Left lung (tissue), 14 donors: ENCODE measurements at places on chromosomes 6 and 20.

DNA sequence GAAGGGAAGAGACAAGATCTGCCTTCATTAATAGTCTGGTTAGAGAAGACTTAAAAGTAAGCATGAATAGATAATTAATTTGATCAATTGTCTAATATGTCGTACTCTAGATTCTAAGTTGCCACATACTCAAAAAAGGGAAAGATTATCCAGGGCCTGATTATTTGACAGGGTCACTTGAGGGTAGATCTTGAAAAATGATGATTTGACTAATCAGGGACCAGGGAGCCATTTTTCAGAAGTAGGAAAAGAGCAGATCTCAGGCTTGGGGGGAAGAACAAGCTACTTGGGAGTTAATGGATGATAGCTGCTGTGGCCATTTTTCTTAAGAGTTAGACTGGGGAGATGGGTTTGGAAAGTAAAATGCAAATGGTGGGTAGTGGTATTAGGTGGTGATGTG, 21.0 kb downstream of the ABCF1 start:
- no peaks in the 10 kb centered on the region for H3K36me3 ChIP-seq
- no peak for DNase-seq
- no peaks in the 10 kb centered on the region for H3K27me3 ChIP-seq
- peaks cover 13% of the 10 kb centered on the region for H3K4me1 ChIP-seq
- H3K27ac ChIP-seq, result no peak overlapping the region

GRCh38 chr6:5746053-5746758, 260.5 kb downstream of the NRN1 start:
- H3K4me1 ChIP-seq, result no peaks in the 10 kb centered on the region
- H3K4me3 ChIP-seq, result no peak overlapping the region
- H3K27ac ChIP-seq, result no peak overlapping the region
- no peak for DNase-seq
- H3K27me3 ChIP-seq, result no peaks in the 10 kb centered on the region
- H3K36me3 ChIP-seq, result no peaks in the 10 kb centered on the region

- H3K27me3 ChIP-seq, result no peaks in the 10 kb centered on the region
- no peak for DNase-seq
- no peak overlapping the region for H3K27ac ChIP-seq
- no peak overlapping the region for H3K4me3 ChIP-seq
- no peaks in the 10 kb centered on the region for H3K4me1 ChIP-seq
- no peaks in the 10 kb centered on the region for H3K36me3 ChIP-seq
These were observed 538.4 kb upstream of the CITED2 start for GRCh38 chr6:139912735-139913400.

DNA sequence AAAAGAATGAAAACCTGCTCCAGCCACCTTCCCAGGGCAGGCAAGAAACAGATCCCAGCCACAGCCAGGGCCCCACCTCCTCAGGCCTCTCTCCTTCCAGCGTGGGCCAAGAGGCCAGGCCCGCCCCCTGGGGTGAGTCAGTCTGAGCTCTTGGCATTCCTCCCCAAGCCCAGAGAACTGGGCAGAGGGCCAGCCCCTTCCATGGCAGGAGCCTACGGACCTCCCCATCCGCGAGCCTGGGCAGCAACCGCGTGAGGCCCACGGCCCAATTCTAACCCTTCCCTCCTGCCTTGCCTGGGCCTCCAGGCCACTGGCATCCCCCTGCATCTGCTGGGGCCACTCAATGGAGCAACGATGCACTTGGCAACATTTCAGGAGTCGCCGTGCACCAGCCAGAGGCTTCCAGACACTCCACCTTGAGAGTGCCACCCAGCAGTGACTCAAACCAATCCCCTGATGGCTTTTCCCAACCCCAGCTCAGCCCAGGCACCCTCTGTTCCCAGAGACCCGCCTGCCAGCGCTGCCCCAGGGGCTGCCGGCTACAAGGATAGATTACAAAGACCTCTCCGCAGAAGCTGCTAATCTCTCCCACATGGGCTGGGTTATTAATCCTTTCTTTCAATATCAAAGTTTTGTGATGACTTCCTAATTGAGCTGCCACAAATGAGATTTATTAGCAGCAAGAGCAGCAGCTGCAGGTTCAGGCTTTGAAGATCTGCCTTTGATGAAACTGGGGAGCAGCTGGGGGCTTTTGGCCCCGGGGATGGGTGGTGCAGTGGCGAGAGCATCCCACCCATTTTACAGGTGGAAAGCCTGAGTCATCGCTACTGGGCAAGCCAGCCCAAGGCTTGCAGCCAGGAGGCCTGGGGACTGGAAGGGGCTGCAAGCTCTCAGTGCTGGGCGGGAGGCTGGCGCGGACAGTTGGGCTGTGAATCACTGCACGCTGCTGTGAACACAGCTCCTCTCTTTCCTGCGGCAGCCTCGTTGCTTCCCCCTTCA, 85.7 kb downstream of the NFATC2 start:
- no peaks in the 10 kb centered on the region for H3K36me3 ChIP-seq
- no peak overlapping the region for H3K4me3 ChIP-seq
- peak; percentile 86 for DNase-seq
- H3K27ac ChIP-seq, result peak overlapping the region; percentile 27
- peaks cover 6% of the 10 kb centered on the region for H3K4me1 ChIP-seq

DNA sequence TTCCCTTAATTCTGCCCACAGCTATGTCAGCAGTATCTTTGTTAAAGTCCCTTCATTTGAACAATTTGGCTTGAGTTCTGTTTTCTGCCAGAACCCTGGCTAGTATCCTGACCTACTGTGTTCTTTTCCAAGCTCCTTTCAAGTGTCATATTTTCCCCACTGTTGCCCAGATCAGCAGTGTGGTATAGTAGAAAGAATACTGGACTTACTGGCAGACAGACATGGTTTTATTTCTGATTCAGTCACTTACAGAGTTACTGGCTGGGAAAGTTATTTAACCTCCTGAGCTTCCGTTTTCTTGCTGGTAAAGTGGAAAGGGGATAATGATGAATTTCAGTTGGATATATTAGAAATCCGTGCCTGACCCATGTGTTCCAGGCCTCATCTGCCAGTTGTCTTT, 39.8 kb upstream of the RAB23 start:
- H3K4me3 ChIP-seq, result no peak overlapping the region
- no peaks in the 10 kb centered on the region for H3K36me3 ChIP-seq
- no peaks in the 10 kb centered on the region for H3K27me3 ChIP-seq
- no peak for DNase-seq
- no peaks in the 10 kb centered on the region for H3K4me1 ChIP-seq

DNA sequence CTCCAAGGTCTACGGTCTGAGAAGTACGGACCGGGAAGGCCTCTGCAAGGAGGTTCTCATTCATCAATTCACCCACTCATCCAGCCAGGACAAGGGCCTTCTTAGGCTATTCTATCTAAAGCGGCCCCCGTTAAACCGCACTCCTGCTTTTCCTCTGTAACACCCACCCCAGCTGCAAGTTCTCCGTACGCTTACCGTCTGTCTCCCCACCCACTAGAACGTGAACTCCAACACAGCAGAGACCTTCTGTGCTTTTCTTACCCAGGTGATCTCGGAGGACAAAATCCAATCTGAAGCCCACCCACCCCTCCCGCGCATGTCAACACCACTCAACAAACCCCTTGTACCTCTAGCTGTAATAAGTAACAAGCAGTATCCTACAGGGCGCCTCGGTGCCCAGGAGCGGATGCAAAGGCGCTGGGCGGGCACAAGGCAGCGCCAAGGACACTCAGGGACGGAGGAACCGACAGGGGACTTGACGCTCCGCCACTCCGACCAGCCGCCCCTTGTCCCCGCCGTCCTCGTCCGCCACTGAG, 351 bp downstream of the AURKA start:
- no peaks in the 10 kb centered on the region for H3K27me3 ChIP-seq
- peaks cover 21% of the 10 kb centered on the region for H3K36me3 ChIP-seq
- H3K27ac ChIP-seq, result peak overlapping the region; percentile 96
- H3K4me3 ChIP-seq, result peak overlapping the region; percentile 87
- no peak for DNase-seq
- H3K4me1 ChIP-seq, result peaks cover 14% of the 10 kb centered on the region

GRCh38 chr6:127119102-127120022, 891 bp downstream of the RSPO3 start:
- H3K36me3 ChIP-seq, result no peaks in the 10 kb centered on the region
- peaks cover 31% of the 10 kb centered on the region for H3K4me1 ChIP-seq
- peak; percentile 36 for DNase-seq
- peak overlapping the region; percentile 4 for H3K27ac ChIP-seq
- peak overlapping the region; percentile 44 for H3K4me3 ChIP-seq

DNA sequence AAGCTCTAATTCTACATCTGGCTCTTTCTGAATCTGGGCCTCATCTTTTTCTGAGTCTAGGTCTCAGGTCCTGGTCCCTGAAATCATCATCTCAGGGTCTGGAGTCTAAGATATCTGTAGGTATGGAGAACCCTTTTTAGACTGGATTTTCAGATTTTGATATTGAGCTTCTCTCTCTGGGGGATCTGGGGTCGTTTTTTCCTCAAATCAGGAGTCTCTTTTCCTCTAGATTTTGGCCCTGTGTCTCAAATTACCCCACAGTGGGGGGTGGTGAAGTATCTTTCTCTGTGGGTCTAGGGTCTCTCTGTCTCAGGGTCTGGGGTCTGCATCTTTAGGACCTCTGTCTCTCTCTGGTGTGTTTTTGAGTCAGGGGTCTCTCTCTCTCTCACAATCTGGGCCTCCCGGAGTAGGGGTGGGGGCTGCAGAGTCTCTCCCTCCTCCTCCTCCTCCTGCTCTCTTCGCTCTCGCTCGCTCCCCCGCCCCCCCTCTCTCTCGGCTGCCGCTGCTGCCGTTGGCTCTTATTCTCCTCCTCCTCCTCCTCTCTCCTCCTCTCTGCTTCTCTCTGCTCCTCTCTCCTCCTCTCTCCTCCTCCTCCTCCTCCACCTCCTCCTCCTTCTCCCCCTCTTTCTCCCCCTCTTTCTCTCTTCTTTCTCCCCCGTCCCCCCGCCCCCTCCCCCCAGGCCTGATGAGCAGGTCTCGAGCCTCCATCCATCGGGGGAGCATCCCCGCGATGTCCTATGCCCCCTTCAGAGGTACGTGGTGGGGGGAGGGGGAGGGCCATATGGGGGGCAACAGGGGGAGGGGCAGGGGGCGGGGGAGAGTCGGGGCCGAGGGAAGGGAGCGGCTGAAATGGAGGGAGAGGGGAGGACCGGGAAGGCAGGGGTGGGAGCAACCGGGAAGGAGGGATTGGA, at the start of gene SYNGAP1:
Gene SYNGAP1 (plus strand): TSS at position 486 of the 911 bp plus-strand sequence. CDS start 200 bp downstream, at position 686.
- H3K36me3 ChIP-seq, result peaks cover 13% of the 10 kb centered on the region
- no peaks in the 10 kb centered on the region for H3K27me3 ChIP-seq
- no peak for DNase-seq
- H3K4me1 ChIP-seq, result peaks cover 17% of the 10 kb centered on the region
- no peak within 1 kb of the TSS for H3K4me3 ChIP-seq

- no peaks in the 10 kb centered on the region for H3K27me3 ChIP-seq
- H3K36me3 ChIP-seq, result no peaks in the 10 kb centered on the region
- DNase-seq, result no peak
- H3K4me1 ChIP-seq, result peaks cover 50% of the 10 kb centered on the region
- peak overlapping the region; percentile 58 for H3K27ac ChIP-seq
These were observed 99.5 kb upstream of the SUPT3H start for GRCh38 chr6:45477278-45477677.
